ENCODE measurements at places on chromosomes 5 and 9. TPM values are rescaled to one million over a fixed set of nuclear protein-coding genes. Genes with fewer than 3 reads are reported as not detected.

DNA sequence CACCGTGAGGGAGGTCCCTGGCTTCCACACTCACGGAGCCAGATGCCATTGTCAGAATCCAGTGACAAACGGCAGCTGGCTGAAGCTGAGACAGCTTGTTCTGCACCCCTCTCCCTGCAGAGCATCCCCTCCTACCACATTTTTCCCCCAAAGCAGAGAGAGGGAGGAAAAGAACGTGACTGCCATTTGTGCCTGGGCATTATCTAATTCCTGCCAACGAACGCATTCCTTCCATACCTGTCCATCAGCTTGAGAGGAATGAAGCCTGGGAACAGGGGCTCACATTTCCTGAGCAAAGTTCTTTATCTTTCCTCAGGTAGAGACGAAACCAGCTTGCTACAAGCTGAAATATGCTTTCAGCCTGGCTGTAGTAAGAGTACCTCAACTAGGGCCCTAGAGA lies 175.4 kb downstream of the SLIT3 start:
- ATAC-seq, result no peak

DNA sequence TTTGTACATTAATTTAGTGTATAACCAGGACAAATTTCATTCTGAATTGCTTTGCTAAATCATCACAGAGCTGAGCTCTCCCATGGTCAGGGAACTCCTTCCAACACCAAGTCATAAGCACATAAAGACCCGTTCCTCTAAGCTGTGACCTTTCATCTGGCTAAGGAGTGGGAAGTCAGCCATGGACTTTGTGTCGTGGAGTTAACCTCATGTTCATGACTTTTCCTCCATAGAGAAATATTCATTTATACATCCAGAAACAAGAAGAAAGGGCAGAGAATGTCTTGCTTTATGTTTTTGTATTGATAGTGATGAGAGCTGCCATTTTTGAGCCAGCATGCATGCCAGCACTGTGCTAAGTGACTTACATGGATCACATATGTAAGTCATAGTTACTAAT lies 97.5 kb downstream of the INIP start:
- no peak for ATAC-seq

DNA sequence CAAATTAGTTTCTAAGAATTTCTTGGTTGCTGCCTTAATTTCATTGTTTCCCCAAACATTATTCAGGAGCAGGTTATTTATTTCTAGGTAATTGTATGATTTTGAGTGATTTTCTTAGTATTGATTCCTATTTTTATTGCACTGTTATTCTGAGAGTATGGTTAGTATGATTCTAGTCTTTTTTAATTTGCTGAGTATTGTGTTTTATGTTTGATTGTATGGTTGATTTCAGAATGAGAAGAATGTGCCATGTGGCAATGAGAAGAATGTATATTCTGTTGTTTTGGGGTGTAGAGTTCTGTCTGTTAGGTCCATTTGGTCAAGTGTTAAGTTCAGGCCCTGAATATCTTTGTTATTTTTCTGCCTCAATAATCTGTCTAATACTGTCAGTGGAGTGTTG lies 27.1 kb downstream of the LOX start:
- no peak for ATAC-seq

Gene HRH2
- total RNA-seq, result 0.72 TPM

Gene GABRA1
- total RNA-seq, result 0.73 TPM

Gene FOXI1
- total RNA-seq, result 0.21 TPM
